ENCODE measurements at places on chromosomes 7 and 10.

DNA sequence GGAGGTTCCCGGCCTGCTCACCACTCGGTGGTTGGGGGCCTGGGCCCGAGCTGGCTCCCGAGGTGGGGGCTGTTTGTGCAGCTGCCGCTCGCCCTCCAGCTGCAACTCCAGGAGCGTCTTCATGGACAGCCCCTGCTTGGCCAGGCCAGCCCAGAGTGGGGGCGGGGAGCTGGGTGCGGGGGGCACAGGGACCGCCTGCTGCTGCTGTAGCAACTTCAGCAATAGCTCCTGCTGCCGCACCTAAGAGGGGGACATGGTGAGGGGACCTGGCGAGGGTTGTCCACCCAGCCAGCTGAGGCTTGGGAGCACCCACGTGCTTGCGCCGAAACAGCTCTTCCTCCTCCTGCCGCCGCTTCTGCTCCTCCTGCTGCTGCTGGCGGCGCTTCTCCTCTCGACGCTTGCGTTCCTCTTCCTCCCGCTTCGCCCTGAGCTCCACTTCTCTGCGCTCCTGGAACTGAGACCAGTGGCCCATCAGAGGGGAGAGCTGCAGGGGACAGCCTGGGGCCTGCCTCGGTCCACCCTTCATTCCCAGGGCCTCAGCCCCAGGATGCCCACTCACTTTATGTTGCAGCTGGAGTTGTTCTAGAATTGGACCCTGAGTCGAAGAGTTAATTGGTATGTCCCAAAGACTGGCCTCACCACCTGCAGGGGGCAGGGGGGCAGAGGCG is 9.6 kb downstream of the GNB2 start:
- no peak for DNase-seq

DNA sequence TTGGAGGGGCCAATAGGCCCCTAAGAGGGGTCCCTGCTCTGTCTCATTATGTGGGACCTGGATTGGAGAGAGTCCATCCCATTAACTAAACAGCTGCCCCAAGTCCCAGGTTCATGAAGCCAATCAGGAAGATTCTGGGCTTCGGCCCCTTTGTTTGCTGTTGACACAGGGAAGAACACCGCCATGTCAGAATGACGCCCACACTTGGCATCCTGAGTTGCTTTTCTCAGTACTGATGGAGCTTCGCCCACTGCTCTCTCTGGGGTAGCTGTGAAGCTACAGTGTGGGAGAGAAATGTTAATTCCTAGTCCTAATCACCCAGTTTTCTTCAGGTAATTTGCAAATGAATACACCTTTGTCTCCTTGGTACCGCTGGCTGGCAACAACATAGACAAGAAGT is 264.7 kb downstream of the GLRX3 start:
- no peak for DNase-seq

DNA sequence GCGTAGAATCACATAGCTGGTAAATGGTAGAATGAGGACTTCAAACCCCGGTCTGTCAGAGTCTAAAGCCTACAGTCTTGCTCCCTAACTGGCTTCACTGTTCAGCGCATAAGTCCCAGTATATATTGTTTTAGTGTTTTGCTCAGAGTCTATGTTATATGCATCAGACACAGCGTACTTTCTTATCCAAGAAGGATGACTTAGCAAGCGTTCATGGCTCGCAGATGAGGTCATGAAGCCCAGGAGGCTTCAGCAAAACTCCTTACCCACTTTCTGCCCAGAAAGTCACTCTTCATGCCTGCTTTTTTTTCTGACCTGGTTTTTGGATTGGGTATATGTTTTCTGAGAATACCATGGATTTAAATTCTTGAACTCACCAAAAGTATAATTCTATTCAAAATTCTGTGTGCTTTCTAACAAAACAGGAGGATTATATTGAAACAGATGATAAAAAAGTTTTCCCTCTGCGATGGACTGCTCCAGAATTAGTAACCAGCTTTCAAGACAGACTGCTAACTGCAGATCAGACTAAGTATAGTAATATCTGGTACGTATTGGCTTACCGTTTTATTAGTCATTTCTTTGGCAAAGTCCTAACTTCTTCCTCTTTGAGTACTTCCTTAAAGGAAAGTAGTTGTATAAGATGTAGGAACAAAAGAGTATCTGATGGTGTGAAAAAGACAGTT is 24.6 kb upstream of the BHLHA15 start:
- no peak for DNase-seq

GRCh38 chr7:18708204-18708603 is 212.7 kb downstream of the HDAC9 start:
- DNase-seq = no peak

GRCh38 chr7:106766551-106766950 is 98.5 kb upstream of the PIK3CG start:
- DNase-seq = no peak

GRCh38 chr10:119640875-119641526 is 10.2 kb upstream of the BAG3 start:
- DNase-seq = no peak

Data from LoVo (cell line).